Inflammatory macrophage treated with lipopolysaccharide for 4 hours (primary cell): ENCODE measurements at places on chromosomes 2 and 18.

GRCh38 chr2:70397186-70397585 lies 95.3 kb upstream of the FAM136A start:
- no peak for DNase-seq

DNA sequence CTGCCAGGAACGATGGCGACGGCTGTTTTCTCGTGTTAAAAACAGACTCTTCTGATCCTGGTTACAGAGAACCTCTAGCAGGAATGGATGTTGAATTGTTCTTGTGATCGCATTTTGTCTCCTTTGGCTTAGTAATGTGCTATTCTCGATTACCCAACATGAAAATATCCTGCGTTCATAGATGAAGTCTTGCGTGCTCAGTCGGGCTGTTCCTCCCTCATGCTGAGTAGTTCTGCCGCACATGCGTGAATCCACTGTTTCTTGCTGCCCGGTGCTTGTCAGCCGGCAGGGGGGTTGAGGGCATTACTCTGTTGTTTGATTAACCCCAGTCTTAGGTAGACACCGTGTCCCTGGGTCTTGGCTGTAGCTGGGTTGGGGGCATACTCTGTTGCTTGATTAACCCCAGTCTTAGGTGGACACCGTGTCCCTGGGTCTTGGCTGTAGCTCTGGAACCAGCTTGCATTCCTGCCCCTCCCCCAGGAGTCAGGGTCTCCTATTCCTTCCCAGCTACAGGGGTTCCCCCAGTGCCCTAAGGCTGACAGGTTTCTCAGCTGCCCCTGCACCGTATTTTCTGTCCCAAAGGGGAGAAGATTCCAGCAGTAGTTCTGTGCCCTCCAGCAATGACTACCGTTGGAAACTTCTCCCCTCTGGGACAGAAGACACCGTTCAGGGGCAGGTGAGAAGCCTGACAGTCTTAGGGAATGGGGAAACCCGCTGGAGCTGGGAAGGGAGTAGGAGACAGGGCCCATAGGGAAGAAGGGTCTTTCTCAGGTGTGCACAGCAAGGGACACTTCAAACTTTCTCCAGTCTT lies 22.1 kb upstream of the ASB1 start:
- no peak for DNase-seq

GRCh38 chr2:17257189-17257909 lies 260.9 kb downstream of the RAD51AP2 start:
- DNase-seq = no peak

- DNase-seq = peak; percentile 73
These were observed 151.0 kb downstream of the HDAC4 start for GRCh38 chr2:239249776-239250175.

GRCh38 chr2:15074319-15074718 lies 441.8 kb downstream of the LRATD1 start:
- no peak for DNase-seq
